ENCODE measurements at places on chromosomes 2 and 18.
A peak's percentile ranks its signal among the peaks of the same experiment; 100 is the strongest.

DNA sequence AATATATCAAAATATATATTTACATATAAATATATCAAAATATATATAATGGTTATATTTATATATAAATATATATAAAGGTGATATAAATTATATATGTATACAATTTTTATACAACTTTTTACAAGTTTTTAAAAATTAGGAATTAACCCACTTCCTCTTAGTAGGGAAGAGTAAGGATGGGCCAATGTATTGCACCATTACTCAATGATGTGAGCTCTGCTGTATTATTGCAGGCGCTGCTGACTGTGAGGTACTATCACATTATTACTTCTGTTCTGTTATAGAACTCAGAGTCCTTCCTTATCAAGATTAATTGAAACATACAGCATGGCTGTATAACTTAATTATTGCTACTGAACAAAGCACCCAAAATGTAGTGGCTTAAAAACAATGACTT is 46.0 kb downstream of the CCDC195 start:
- DNase-seq: no peak

DNA sequence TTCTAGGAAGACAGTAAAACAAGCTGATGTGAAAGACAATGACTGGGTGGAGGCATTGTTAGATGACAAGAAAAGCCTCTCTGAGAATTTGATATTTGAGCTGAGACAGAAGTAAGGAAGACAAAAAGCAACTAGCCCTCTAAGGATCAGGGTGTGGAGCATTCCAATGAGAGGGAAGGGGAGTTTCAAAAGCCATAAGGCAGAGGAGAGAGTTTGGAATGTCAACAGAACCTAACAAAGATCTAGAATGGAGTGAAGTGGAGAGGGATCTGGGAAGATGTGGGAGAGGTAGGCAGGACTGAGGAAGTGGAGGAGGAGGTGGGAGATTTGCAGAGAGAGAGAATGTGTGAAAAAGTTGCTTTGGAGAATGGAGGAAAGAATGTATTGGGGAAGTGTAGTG is 17.3 kb upstream of the ASXL2 start:
- DNase-seq: no peak

DNA sequence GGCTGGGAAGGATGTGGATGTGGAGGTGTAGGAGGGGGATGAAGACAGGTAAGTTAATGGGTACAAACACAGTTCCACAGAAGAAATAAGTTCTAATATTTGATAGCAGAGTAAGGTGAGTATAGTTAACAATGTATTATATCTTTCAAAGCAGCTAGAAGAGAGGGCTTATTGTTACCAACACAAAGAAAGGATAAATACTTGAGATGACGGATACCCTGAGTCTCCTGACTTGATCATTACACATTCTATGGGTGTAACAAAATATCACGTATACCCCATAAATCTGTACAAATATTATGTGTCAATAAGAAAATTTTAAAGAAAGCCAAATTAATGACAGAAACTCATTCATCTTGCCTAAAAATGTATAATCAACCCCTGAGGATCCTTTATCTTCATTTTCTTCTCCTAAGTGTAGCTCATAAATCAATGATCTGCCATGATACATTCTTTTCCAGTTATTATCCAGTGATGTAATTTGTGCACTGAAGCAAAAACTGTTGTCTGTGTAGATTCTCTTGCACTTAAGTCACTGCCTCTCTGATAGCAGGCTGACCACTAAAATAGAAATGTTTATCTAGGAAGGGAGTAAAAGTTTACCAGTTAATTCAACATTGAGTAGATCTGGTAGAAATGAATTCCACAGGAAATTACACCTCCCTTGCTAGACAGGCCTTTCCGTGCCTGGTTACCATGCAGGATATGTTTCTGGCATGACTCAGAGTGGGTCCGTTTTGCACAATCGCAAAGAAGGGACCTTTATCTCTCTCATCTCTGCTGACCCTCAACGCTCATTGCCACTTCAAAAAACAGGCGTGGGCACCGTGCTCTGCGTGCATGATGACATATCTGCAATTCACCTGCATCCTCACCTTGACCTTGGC is 249.7 kb upstream of the NCKAP5 start:
- no peak for DNase-seq

GRCh38 chr2:137659616-137660015 is 304.7 kb upstream of the HNMT start:
- DNase-seq: no peak

GRCh38 chr18:44799382-44799906 is 118.8 kb downstream of the SETBP1 start:
- DNase-seq: no peak

GRCh38 chr18:10400534-10401307 is 53.7 kb upstream of the APCDD1 start:
- no peak for DNase-seq

DNA sequence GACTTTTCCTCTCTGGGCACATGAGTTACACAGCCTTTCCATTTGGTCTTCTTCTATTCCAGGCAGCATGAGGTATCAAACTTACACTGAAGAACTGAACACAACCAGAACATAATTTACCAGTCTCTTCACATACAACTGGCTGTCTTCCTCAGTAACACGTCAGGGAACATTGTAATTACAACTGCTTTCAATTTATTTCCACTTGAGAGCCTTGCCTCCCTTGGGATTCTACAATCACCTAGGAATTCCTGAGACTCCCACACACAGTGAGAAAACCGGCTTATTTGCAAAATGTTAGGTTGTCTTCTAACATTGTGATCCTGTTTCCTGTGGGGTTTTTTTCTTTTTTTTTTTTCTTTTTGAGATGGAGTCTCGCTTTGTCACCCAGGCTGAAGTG is 149.9 kb downstream of the TMX3 start:
- DNase-seq: no peak

- no peak for DNase-seq
Measured at GRCh38 chr2:78351208-78351607, 674.3 kb upstream of the REG3G start.

DNA sequence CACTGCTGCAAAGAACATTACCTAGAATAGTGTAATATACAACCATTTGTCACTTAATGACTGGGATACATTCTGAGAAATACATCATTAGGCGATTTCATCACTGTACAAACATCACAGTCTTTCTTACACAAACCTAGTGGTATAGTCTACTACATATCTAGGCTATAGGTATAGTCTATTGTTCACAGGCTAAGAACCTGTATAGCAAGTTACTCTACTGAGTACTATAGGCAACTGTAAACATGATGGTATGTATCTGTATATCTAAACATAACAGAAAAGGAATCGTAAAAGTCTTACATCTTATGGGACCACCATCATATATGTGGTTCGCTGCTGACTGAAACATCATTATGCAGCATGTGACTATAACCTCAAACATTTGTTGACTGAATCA is 21.4 kb downstream of the SP3 start:
- DNase-seq: no peak

DNA sequence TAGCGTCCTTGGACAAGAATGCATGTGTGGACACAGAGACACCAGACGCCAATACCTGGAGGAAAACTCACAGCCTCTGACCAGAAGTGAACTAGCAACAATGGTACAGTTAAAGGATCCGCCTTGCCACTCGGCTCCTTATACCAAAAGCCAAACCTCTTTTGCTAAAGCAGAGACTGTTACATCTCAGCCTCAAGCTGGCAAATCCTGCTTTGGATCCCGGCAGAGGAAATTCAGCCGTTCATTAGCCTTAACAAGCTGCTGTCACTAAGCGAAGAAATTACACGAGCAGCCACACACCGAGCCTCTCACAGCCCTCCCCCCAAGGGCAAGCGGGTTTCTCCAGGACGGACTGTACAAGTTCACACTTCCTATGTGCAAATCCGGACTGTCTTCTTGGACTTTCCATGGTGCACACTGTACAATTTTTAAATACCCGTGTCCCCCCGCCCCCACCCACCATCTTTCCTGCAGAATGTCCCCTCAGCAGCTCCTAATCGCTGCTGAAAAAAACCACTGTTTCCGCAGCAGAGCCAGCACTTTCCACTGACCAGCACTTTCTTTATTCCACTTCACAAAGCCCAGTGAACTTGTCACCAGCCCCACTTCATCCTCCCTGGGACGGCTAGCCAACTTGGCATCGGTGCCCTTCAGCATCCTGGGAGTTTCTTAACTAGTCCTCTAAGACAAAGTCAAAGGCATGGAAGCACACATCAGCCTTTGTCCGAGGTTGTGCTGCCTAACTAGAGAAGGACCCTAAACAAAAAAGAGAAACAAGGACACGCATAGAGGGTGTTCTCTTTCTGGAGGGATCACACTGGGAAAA is 1.5 kb downstream of the KLF7 start:
- peak; percentile 41 for DNase-seq

DNA sequence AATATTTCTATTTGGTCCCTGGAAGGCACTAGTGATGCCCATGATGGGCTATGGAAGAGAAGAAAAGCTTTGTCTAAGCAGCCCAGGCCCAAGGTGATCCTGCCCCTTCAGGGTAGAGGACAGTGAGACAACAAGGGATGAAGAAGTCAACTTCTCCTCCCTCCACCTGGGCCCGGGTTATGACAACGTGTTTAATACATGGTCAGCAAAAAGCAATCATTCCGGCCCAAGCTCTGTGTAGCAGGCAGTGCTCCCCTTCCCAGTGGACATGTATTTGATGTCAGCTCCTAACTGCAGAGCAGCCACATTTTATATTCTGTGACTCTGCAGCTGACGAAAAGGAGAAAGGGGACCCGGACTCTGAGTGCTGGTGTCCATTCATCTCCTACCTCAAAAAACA is 67.2 kb upstream of the MFF start:
- no peak for DNase-seq

GRCh38 chr2:27502142-27502541 is 5.5 kb downstream of the GCKR start:
- DNase-seq: no peak

GRCh38 chr2:97706708-97707345 is 6.5 kb upstream of the ZAP70 start:
- DNase-seq: no peak

- no peak for DNase-seq
Measured at GRCh38 chr2:15990151-15991101, 50.1 kb downstream of the MYCN start.

DNA sequence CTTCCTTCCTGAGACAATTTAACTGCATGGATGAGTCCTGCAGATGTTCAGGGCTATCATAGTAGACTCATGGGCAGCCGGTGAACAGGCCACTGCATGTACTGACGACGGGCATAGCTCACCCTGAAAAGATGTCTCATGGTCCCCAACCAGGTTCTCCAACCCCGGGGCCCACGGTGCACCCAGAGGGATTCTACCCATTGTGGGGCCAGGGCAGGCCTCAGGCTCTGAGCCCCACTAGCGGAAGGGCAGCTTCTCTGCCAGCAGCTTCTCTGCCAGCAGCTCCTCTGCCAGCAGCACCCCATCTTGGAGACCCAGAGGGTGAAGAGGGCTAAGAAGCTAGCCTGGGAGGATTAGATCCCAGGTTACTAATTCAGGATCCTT is 3.2 kb upstream of the CNNM4 start:
- DNase-seq: no peak

GRCh38 chr2:210562502-210563080 is 6.2 kb downstream of the CPS1 start:
- no peak for DNase-seq

DNA sequence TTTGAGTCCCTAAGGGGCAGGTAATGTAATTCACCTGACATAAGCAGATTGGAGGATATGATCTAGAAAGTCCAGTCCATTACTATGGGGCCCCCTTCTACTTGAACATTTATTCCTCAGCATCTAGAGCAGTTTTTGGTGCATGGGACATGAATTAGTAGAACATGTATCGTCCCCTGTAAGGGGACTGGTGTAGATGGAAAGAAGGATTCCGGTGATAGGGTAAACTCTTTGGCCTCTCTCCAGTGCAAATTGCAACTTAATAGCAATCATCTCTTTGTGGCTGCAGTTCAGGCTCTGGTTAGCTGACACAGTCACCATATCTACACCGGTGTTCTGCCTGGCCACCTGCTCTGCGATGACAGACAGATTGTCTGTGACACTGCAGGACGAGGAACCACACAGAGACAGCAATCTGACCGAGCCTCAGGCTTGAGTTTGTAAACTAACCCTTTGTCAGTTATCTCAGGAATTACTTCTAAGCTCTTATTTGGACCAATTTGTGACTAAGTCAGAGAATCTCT is 6.4 kb upstream of the SLC8A1 start:
- DNase-seq: no peak

DNA sequence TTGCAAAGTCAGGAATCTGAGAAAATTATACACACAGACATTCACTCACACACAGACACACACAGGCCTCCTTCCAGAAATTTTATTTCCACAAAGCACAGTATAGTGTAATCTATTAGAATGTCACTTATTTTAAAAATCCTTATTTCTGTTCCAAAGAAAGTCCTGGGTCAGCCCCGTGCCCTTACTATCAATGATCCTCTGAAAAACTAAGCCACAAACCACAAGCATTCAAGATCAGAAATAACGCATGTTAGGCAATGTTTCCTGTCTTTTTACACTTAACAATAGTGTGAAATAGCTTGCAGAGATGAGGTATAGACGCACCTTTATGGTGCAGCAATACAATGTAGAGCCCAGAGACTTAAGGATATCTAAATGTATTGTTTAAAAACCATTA is 25.8 kb downstream of the TBC1D8 start:
- DNase-seq: no peak

- DNase-seq: no peak
Measured at GRCh38 chr18:26432651-26433424, 115.5 kb downstream of the KCTD1 start.

DNA sequence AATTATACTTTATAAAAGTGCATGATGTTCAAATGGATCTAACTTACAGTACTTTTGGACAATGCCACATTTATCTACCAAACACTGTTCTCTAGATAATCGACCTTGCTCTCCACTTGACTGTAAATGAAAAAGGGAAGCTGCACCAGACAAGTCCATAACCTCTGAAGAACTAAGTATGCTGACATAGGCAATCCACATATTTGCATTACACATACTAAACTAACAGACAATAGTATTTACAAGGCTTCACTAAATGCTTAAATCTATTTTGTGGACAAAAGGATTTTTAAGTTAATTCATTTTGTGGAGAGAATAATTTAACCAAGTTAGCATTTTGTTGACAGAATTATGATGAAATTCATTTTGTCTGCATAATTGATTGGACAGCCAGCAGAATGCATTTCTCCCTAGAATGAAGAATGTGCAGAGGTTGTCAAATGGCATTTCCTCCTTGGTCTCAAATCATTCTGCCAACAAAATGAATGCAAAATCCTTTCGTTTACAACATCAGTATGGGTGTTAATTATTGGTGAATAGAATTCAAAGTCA is 520.9 kb downstream of the CPS1 start:
- DNase-seq: no peak

Measured in stimulated activated CD8-positive, alpha-beta memory T cell treated with anti-CD3 and anti-CD28 coated beads, Interleukin-4, amount 100 ng/mL, for 48 hours (primary cell).